ENCODE measurements at places on chromosomes 11 and 22.

GRCh38 chr11:112380464-112380863 lies 119.8 kb upstream of the PLET1 start:
- no peak for DNase-seq

- no peak for DNase-seq
These were observed 9.5 kb downstream of the IRF7 start for GRCh38 chr11:606245-606644.

GRCh38 chr22:35879351-35879750 lies 149.3 kb downstream of the RBFOX2 start:
- no peak for DNase-seq

DNA sequence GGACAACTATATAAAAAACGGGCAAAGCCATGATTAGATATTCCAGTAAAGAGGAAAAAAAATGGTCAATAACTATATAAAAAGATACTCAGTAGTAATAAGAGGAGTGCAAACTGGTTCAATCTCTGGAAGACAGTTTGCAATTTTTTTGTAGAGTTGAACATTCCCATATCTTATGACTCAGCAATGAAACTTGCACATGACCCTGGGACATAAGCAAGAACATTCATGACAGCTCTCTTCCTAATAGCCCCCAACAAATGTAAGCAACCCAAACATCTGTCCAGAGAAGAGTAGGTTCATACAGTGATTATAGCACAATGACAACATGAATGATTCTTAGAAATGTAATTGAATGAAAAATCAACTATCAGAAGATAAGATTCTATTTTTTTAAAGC lies 21.8 kb upstream of the CSF2RB start:
- no peak for DNase-seq

DNA sequence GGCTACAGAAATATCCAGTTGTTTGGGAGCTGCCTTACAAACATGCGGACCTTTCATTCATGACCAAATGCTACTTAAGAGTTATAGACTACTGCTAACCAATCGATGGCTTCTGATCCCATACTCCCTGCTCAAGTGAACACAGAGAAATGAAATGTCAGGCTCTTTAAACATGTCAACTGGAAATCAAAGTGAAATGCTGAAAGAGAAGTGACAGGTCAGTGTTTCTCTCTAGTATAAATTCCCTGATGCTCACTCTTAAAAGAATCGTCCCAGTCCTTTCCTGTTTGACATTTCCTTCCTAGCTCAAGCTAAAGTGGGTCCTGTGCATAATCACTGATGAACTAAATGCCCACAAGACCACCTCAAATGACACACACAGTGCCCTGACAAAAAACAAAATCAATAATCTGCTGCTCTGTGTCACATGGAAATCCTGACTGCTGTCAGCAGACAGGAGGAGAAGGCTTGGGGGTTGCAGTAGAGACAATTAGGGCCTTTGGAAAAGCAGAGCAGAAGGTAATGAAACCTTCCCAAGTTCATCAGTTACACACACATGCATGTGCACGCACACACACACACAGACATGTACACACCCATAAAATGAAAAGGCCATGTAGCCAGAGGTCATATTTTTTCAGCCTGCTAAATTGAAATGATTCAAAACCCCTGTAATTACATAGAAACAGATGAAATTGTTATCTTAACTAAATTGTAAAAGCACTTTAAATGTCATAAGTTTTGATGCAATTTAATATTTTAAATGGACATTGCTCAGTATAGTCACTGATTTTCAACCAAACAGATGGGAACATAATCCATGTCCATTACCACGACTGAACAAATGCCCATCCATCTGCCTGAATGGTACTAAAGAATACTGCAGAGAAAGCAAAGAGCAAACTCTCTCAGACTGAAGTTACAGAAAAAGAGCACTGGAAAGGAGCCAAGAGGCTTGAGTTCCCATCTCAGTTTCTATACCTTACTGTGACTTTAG lies 330.7 kb downstream of the TTC28 start:
- no peak for DNase-seq
